ENCODE measurements at places on chromosomes 12 and 14. TPM values are rescaled to one million over a fixed set of nuclear protein-coding genes. Genes with fewer than 3 reads are reported as not detected.

ASB2 gene
- total RNA-seq: 335 TPM

B3GNT4 gene
- total RNA-seq: not detected

DPF3 gene
- 16.7 TPM for total RNA-seq

CIT gene
- 4.0 TPM for total RNA-seq

- no peak for DNase-seq
Observed at GRCh38 chr14:50475460-50475859, 56.9 kb downstream of the MAP4K5 start.

DNA sequence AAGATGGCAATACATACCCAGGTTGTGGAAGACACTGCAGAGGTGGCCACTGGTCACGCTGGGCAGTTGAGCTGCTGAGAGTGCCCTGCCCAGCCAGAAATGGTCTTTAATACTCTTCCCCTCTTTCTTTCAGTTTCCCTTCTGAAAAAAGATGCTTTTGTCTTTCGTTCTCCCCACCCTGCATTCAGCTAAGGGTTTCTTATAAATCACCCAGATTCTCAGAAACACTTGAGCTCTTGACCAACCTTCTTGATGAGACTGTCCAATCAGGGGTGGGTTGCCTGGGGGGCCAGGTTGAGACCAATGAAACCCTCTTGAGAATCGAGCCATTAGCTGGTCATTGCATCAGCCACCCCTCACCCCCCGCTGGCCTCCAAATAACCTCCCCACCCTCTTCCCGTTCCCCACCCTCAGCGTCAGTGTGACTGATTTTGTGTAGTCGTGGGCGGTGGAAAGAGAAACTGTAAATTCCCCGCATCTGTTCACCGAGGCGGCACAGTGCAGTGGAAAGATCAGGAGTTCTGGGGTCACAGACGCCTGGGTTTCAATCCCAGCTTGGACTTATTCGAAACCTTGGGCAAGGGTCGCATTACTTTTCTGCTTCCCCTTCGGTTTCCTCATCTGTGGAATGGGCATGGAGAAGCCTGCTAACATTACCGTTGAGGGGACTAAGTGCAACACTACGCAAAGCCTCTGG lies 52.3 kb downstream of the SLC25A47 start:
- DNase-seq: peak; percentile 32

DNA sequence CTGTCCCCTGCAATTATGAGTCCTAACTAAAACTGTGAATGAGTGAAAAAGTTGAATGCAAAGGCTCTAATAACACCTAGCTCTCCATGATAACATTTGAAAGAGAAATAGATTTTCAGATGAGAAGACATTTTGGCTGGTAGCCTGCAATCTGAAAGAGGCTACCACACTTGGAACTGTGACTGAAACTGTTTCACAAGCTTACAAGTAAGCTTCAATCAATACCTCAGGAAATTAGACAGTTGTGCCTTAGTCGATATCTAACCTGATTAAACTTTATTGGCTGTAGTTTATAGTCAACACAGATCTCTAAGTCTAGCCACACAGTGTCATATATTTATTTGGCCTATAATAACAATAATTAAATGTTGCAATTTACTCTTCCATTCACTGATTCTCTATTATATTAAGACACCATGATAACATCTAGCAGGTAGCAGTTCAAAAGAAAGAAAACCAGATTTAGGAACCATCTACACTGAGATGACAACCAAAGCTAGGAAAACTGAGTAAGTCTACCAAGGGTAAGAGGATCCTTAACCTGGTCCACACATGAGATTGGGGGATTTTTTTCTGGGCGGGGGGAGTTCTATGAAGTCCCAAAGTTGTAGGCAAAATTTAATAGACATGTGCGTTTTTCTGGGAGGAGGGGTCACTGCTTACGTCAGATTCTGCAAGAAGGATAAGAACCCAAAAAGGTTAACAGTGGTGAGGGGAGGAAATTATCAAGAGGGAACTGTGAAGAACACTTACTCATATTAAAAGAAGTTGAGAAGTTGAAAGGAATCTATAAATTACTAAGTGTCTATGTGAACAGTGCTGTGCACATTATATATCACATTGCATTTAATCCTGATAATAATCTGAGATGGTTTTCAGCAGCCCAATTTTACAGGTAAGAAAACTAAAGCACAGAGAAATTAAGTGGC lies 65.8 kb downstream of the NUMB start:
- no peak for DNase-seq

GRCh38 chr14:35821564-35822411 lies 4.3 kb upstream of the BRMS1L start:
- DNase-seq: no peak

- peak; percentile 70 for DNase-seq
Observed at GRCh38 chr14:103730490-103731035, 15.0 kb downstream of the ZFYVE21 start.

DNA sequence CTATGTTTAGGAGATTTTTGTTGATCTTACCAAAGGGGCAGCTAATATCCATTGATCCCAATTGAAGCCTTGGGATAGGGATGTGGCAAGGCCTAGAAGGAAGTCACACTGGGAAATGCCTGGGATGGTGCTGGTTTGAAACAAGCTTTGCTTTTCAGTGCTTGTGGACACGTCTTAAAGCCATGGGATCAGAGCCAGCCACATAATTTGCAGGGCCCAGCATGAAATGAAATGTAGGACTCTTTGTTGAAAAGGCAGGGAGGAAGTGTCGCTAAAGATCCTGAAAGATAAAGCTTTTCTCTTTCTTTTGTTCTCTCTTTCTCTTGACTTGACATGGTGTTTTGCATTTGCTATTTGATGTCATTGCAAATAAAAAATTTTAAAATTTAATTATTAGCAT lies 5.0 kb downstream of the TTC9 start:
- DNase-seq: no peak
